Lower lobe of right lung (tissue), 2 donors: ENCODE measurements at places on chromosomes 5 and 9. TPM values are rescaled to one million over a fixed set of nuclear protein-coding genes. Genes with fewer than 3 reads are reported as not detected.

GRCh38 chr5:87924436-87924835 is 344.2 kb downstream of the TMEM161B start:
- no peak overlapping the region for H3K27ac ChIP-seq
- no peaks in the 10 kb centered on the region for H3K27me3 ChIP-seq
- H3K36me3 ChIP-seq, result no peaks in the 10 kb centered on the region
- no peaks in the 10 kb centered on the region for H3K4me1 ChIP-seq

- no peaks in the 10 kb centered on the region for H3K4me1 ChIP-seq
- H3K27me3 ChIP-seq, result no peaks in the 10 kb centered on the region
- DNase-seq, result no peak
- no peak overlapping the region for H3K27ac ChIP-seq
These were observed 838.0 kb upstream of the WWC1 start for GRCh38 chr5:167453246-167454030.

DNA sequence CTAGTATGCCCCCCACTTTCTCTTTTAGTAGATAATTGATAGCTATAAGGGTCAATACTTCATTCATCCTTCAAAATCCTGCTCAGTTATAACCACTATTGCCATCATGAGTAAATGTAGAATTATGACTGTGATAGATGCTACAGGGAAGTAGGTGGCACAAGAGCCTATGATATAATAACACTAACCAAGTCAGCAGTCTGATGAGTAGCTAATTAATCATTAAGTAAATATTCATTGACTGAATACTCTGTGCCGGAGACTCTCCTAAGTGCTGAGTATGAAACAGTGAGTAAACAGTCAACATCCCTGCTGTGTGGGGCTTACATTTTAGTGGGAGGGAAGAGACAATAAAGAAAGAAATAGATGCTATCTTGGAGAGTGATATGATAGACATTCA is 430.3 kb upstream of the ZNF462 start:
- no peaks in the 10 kb centered on the region for H3K36me3 ChIP-seq
- H3K4me3 ChIP-seq, result no peak overlapping the region
- no peaks in the 10 kb centered on the region for H3K4me1 ChIP-seq
- no peak for DNase-seq

- H3K27me3 ChIP-seq, result no peaks in the 10 kb centered on the region
- H3K27ac ChIP-seq, result no peak overlapping the region
- no peak for DNase-seq
- H3K4me1 ChIP-seq, result no peaks in the 10 kb centered on the region
- H3K36me3 ChIP-seq, result no peaks in the 10 kb centered on the region
These were observed 927.6 kb upstream of the DMAC1 start for GRCh38 chr9:8727191-8727590.

Gene PIP5KL1
- total RNA-seq, result 11.5 TPM

Gene MRPL36
- total RNA-seq, result 25.1 TPM

DNA sequence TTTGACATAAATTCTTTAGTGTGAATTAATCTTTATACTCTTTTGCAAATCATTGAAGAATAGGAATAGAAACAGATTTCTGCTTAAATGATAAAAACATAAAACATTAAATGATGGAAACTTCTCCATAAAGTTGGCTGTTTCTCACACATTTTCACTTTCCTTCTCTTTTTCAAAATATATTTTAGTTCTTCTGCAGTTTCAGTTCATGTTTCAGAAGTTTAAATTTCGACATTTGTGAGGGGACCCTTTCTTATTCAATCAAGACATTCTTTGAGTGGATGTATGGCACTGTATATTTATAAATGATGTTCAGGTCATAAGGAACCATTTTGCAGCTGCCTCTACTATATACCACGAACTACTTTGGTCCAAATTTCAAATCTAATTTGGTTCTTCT is 34.6 kb downstream of the TNFAIP8 start:
- no peak overlapping the region for H3K27ac ChIP-seq
- H3K27me3 ChIP-seq, result no peaks in the 10 kb centered on the region
- H3K36me3 ChIP-seq, result peaks cover 10% of the 10 kb centered on the region
- DNase-seq, result no peak
- no peak overlapping the region for H3K4me3 ChIP-seq

DNA sequence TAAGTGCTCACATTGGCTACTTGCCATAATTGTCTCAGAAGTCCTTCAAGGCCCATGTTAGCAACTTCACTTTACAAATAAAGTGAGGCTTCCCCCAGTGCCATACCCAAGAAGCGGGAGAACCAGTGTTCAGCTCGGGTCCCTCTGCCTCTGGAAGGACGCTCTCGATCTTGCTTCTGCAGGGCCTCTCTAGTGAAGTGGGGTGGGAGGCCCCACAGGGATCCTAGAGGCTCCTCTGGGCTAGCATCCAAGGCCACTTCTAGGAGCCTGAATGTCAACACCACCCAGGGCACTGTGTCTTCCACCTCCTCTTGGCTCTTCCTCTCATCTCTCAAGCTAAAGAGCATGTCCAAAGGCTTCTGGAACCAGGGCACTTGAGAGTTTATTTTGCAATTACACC is 282.5 kb downstream of the GADD45G start:
- H3K4me1 ChIP-seq, result peaks cover 12% of the 10 kb centered on the region
- no peak overlapping the region for H3K4me3 ChIP-seq
- no peak for DNase-seq
- no peak overlapping the region for H3K27ac ChIP-seq

DNA sequence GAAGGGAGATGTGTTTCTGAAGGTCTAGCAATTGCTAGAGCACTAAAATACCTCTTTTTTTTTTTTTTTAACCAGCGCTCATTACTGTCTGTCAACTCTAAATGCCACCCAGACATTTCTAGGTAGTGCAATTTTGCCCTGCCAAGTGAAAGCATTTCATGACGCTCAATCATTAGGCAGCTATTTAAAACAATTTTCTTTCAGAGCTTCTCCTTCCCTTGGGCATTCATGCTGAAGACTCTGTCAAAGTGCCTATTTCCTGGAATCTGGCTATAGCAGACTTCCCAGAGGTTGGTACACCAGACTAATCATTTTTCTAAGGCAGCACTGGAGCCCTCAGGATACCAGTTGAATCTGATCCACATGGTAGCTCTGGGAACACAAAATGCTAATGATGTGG is 97.0 kb upstream of the ANKRD55 start:
- H3K36me3 ChIP-seq, result no peaks in the 10 kb centered on the region
- DNase-seq, result no peak
- peaks cover 8% of the 10 kb centered on the region for H3K4me1 ChIP-seq
- no peak overlapping the region for H3K27ac ChIP-seq
- no peak overlapping the region for H3K4me3 ChIP-seq
- no peaks in the 10 kb centered on the region for H3K27me3 ChIP-seq

DNA sequence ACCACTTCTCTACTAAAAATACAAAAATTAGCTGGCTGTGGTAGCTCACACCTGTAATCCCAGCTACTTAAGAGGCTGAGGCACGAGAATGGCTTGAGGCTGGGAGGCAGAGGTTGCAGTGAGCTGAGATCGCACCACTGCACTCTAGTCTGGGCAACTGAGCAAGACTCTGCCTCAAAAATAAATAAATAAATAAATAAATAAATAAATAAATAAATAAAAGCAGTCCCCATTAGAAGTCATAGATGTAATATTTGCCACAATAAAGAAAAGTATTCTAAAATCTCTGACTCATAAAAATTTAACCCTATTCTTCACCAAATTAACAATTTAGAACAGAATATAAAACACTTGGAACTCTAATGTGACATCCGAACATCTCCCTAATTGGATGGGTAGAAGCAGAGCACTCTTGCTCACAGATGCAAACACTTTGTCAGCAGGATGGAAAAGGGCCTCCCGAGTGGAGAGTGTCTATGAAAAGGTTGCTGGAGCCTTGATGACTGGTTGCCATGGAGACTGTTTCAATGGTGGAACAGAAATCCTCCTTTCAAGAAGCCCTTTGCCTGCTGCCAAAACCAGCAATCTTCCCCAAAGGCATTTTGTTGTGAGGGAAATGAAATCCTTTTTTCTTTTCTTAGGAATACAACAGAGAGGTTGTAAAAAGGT is 38.9 kb upstream of the TRAF1 start:
- no peaks in the 10 kb centered on the region for H3K4me1 ChIP-seq
- H3K36me3 ChIP-seq, result peaks cover 10% of the 10 kb centered on the region
- DNase-seq, result no peak
- no peak overlapping the region for H3K27ac ChIP-seq

DNA sequence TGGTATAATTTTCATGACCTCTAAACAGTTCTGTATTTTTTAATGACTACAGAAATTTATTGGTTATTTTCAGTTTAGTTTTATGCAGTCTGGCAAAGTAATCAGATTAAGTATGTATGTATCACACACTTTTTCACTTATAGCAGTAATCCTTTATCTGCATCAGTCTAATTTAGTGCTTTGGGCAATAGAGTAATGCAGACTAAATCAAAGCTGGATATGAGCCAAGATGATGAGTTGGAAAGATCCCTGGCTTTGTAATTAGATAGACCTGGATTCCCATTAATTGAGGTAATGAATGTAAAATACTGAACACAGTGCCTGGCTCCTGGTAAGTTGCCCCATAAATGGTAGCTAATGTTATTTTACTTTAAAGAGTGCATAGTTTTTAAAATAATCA is 215.4 kb upstream of the TLX3 start:
- H3K4me1 ChIP-seq, result no peaks in the 10 kb centered on the region
- no peaks in the 10 kb centered on the region for H3K27me3 ChIP-seq
- H3K4me3 ChIP-seq, result no peak overlapping the region
- no peaks in the 10 kb centered on the region for H3K36me3 ChIP-seq
- DNase-seq, result no peak

- H3K27me3 ChIP-seq, result no peaks in the 10 kb centered on the region
- DNase-seq, result no peak
- H3K4me1 ChIP-seq, result peaks cover 48% of the 10 kb centered on the region
- H3K4me3 ChIP-seq, result peak overlapping the region; percentile 23
- H3K36me3 ChIP-seq, result peaks cover 36% of the 10 kb centered on the region
These were observed 49.0 kb upstream of the UBAC1 start for GRCh38 chr9:136010176-136010575.

DNA sequence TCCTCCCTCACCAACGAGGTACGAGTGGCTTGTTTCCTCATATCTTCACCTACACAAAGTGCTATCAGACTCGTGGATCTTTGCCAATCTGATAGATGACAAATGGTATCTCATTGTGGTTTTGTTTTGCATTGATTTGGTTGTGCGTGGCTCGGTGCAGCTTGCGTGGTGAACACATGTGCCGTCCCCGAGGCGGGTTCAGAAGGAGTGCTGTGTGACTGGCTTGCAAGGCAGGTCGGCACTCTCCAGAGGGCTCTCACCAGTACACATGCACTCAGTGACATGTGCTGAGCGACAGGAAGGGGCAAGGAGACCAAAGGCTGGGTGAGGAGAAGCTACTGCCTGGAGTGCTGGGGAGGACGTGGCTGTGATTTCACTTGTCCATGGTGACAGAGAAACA is 95.3 kb upstream of the PITX1 start:
- H3K27me3 ChIP-seq, result no peaks in the 10 kb centered on the region
- H3K27ac ChIP-seq, result no peak overlapping the region
- H3K4me1 ChIP-seq, result no peaks in the 10 kb centered on the region
- no peak overlapping the region for H3K4me3 ChIP-seq

Gene TGFBI
- total RNA-seq, result 140 TPM

Gene MACROH2A1
- total RNA-seq, result 258 TPM

Gene MELK
- total RNA-seq, result 1.7 TPM

Gene CDX1
- not detected for total RNA-seq

DNA sequence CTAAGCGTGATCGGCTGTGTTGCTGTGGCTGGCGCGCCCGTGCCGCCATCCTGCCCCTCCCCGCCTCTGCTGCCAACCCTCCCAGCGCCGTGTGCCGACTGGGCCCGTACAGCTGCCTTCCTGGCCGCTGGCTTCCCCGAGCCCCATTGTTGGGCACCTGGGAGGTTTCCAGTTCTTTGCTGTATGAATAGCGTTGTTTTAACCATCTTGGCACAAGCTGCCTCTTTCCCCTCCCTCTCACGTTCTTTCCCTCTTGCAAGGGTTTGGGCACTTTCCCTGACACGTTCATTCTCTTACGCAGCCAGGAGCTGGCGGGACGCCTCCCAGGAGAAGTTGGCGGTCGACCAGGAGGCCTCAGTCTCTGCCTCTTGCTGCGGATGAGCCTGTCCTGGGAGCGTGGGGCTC is 43.1 kb upstream of the RXRA start:
- no peak overlapping the region for H3K4me3 ChIP-seq
- H3K27ac ChIP-seq, result no peak overlapping the region
- no peaks in the 10 kb centered on the region for H3K36me3 ChIP-seq
- no peaks in the 10 kb centered on the region for H3K27me3 ChIP-seq

GRCh38 chr9:121788686-121789366 is 137.4 kb downstream of the DAB2IP start:
- H3K27ac ChIP-seq, result no peak overlapping the region
- no peaks in the 10 kb centered on the region for H3K27me3 ChIP-seq
- peaks cover 2% of the 10 kb centered on the region for H3K4me1 ChIP-seq
- no peak for DNase-seq
- H3K36me3 ChIP-seq, result peaks cover 25% of the 10 kb centered on the region

DNA sequence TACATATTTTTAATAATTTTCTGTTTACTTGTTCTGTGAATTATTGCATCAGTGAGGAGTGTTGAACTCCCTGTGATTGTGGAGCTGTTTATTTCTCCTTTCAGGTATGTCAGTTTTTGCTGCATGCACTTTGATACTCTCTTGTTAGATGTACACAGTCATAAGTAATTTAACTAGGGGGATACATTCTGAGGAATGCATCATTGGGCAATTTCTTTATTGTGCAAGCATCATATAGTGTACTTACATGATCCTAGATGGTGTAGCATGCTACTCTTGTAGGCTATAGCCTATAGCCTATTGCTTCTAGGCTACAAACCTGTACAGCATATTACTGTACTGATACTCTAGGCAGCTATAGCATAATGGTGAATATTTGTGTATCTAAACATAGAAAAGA is 9.5 kb downstream of the DENND4C start:
- no peak overlapping the region for H3K4me3 ChIP-seq
- peaks cover 22% of the 10 kb centered on the region for H3K4me1 ChIP-seq
- H3K36me3 ChIP-seq, result peaks cover 29% of the 10 kb centered on the region
- H3K27me3 ChIP-seq, result no peaks in the 10 kb centered on the region

DNA sequence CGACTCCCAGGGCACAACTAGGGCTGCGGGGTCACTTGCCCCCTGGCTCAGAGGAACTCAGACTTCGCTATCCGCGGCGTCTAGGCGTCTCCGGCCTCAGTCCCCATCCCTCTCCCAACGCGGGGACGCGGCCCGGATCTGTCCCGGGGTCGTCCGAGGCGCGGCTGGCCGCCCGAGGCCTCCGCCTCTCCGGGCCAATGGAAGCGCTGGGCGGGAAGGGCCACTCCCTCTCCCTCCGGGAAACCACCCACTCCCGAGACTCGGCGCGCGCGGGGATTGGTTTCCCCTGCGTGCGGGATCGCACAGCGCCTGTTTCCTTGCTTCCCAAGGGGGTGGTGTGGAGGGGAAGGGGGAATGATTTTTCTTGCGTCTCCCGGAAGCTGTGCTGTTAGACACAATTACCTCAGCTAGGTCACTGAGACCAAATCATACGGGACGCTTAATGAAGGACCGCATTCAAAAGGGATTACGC is 38.3 kb downstream of the NR2F1 start:
- no peaks in the 10 kb centered on the region for H3K27me3 ChIP-seq
- peak overlapping the region; percentile 77 for H3K4me3 ChIP-seq
- H3K4me1 ChIP-seq, result peaks cover 15% of the 10 kb centered on the region
- H3K36me3 ChIP-seq, result no peaks in the 10 kb centered on the region
- peak overlapping the region; percentile 79 for H3K27ac ChIP-seq
- DNase-seq, result peak; percentile 73

DNA sequence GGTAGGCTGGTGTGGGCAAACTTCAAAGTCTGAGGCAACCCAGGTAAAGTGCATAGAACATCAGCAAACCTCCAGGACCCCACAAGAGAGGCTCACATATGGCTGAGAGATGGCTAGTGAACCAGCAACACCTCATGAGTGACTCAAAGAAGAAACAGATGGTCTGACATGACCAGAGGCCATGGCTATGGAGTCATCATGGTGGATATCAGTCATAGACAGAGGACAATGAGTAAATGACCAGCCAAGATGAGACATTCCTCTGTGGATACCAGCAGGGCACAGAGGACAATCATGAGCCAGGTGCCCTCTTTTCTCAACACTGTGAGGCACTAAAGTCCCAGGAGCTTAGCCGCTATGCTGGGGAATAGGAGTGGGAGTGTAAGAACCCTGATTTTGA is 180.8 kb downstream of the RASEF start:
- H3K4me3 ChIP-seq, result no peak overlapping the region
- no peak overlapping the region for H3K27ac ChIP-seq
- H3K36me3 ChIP-seq, result no peaks in the 10 kb centered on the region
